ENCODE measurements at places on chromosomes 4 and X.

- no peak for DNase-seq
These were observed 1695.2 kb downstream of the STIM2 start for GRCh38 chr4:28555866-28556265.

DNA sequence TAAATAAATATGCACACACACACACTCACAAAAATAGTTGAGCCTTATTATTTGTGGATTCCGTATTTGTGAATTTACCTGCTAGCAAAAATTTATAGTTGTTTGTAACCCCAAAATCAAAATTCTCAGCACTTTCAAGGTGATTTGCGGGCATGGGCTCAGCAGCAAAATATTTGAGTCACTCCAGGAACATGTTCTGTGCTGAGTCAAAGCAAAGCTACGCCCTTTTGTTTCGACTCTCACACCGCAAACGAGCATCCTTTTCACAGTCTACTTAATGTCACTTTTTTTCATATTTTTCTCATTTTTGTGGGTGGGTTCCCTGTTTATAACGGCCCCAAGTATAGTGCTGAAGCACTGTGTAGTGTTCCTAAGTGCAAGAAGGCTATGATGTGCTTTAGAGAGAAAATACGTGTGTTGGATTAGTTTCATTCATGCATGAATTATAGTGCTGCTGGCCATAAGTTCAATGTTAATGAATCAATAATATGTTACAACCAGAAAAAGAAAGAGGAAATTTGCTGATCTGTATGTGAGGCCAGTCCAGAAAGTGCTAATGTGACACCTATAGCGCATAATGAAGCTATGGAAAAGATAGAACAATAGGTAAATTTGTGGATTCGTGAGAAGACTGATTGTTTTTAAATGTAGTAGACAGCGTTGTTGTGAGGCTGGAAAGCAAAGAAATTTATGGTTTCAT lies 723.2 kb upstream of the AGA start:
- DNase-seq, result no peak

DNA sequence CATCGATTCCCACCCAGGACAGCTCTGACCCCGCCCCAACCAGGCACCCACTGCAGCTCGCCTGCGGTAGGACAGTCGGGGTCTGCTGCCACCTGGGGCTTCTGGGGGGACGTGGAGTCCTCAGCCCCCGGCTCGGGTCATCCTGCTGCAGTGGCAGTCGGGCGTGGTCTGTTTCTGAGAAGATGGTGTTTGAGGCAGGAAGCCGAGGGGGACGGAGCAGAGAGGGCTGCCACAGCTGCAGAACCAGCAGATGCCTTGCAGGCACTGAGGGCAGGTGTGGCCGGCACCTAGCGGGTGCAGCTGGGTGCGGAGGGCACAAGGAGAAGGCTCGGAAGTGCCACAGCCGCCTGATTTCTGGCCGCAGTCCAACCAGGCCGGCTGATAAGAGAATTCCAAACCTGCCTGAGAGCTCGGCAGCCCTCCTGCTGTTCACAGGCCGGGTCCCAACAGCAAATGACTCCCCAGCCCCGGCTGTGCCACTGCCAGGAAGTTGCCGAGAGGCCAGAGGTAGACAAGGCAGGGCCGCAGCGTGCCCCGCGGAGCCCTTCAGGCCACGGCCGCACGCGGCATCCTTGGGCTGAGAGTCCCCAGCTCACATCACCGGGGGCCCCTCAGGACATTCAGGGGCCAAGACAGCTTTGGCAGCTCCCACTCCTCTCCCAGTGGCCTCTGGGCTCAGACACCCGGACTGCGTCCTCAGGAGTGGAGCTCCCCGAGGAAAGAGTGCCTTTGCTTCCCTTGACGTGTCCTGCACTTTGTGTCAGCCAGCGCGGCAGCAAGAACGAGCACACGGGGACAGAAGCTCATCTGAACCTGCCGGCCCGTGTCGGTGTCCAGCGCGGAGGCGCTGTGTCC lies 9.4 kb upstream of the CPLX1 start:
- no peak for DNase-seq

- DNase-seq, result no peak
These were observed 75.4 kb downstream of the DCHS2 start for GRCh38 chr4:154416190-154416547.

- no peak for DNase-seq
These were observed 559 bp upstream of the FAM47E start for GRCh38 chr4:76250962-76251361.

DNA sequence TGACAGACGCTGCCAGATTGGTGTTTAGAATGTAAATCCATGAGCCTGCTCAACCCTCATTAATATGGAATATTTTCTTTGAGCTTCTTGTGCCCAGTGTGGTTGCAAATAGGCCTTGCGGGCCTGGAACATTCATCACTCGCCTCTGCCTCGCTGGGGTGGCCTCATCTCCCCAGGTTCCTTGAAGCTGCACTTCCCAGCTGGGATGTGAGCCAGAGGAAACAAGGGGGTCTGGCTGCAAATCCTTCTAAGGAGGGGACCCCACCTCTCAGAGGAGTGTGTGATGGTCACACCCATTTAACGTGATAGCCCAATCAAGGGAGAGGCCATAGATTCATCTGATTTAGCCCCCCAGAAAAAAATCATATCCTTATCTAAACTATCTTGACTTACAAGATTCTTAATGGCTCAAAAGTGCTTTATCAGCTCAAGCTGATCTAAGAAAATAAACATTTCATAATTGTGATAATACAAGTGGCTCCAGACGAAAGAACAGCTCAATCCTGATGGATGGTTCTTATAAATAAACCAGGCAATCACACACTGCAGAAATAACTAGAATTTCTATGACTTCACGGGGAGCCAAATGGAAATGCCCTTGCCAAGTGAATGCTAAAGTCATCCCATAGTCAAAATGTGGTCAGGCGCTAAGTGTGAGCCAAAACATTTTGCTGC lies 189.9 kb downstream of the PTTG2 start:
- peak; percentile 57 for DNase-seq

DNA sequence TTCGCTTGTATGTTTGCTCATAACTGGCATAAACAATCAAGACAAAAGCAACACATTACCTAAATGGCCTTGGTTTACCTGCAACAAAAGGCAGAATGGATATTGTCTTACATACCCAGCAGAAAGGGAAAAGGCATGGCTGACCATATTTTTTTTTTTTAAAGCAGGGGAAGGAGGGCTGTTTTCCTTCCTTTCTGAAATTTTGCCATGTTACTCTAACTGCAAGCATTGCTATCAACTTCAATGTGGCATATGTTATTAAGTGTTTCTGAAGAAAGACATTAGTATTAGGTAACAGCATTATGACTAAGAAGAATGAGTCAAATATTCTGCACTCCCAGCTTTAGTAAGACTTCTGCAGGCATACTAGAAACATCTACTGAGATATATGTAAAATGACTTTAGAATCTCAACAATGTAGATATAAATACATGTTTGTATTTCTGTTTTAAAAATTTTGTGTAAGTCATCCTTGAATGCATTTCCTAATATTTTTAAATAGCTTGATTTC lies 512.6 kb upstream of the FAM241A start:
- DNase-seq, result peak; percentile 9

DNA sequence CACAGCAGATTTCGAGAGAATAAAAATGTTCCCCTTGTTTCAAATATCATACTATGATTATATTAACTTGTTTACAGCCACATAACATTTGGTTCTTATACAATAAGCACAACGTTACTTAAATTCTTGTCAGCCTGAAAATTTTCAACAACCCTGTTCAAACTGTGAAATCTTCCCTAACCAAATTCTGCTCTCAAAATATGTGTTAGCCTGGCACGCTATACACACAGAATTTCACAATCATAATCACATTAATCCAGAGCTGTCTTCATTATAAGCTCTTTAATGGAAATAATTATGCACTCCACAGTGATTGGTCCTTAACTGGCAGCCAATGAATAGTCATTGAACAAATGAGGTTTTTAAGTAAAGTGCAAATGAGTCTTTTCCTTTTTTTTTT lies 7.3 kb upstream of the PRSS12 start:
- peak; percentile 39 for DNase-seq
